ENCODE measurements at places on chromosomes 13 and 19.

GRCh38 chr13:84607261-84608013 is 725.2 kb upstream of the SLITRK1 start:
- DNase-seq: no peak

DNA sequence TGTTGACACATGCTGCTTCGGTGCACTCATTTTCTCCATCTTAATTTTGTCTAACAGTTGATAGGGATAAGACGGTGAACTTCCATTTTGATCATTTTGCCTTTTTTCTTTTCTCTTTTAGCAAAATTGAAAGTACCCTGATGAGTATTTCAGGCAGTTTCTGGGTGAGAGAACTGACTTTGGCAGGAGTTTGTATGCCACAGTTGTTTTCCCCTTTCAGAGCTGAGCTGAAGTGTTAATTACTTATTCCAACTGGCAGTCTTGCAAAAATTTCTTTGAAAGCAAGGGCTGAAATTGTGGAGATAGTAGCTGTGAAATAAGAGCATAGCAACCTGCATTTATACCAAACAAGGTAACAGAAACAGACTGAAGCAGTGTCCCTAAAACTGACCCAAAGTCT is 180.2 kb downstream of the SLITRK5 start:
- DNase-seq: no peak

DNA sequence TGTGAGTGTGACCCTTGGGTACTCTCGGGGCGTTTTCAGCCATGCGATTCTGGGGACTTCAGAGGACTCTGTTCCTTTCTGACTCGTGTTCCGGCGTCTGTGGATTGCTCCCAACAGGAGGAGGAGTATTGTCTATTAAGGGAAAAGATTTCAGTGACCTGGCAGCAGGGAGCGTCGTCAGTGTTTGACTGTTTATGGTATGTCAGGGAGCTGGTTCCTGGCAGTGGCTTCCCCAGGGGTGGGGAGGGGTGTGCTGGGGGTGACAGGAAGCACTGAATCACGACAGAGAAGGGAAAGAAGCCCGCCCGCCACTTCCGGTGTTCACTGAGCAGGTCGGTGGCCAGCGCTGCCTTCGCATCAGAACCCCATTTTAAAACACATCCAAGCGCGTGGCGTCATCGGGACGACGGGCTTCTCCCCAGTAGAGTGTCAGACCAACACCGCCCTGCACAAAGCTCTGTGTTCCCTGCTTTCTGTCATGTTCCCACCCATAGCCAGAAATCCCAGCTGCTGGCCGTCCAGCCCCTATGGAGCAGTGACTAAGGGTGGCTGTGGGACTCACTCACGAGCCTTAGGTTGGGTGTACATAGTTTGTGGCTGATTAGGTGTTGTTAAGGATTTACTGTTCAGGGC is 33.8 kb downstream of the COL4A2 start:
- no peak for DNase-seq

DNA sequence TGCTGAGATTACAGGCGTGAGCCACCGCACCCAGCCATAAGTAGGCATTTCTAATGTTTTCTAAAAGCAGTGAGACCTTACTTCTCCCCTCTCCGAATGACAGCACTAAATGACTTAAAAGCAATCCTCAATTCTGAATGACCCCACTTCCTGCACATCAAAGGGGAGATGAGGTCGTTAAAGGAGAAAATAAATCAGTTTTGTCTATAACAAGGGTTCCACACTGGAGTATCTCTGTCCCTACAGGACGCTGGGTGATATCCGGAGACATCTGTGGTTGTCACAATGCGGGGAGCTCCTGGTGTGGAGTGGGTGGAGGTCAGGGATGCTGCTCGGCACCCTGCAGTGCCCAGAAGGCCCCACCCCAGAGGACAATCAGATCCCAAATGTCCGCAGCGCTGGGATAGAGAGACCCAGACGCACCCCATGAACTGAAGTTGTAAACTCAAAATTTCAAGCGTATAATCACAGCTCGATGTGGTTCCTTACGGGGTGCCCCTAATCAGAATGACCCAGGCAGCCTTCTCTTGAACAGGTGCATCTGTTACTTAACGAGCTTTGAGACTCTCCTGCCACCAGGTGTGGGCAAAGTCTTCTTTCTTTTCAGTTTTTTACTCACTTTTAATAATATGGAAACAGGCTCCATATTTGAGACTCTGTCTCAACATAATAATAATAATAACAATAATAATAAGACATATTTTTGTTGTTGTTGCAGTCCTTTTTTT is 2.9 kb downstream of the GNG7 start:
- DNase-seq: no peak

DNA sequence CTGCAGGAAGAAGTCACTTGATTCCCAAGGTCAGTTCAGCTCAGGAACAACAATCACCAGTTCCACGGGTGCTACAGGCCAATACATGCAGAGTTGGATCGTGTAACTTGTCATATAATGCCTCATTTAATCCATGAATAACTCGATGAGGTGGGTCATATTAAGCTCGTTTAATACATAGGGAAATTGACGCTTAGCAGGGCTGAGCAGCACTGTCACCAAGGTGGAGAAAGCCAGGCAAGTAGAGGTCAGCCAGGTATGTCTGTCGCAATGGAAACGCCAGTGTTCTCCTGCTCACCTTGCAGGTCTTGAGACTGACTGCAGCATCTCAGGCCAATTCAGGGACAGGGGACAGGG is 52.3 kb downstream of the CCDC70 start:
- DNase-seq: no peak

GRCh38 chr13:29925457-29926097 is 75.2 kb upstream of the UBL3 start:
- no peak for DNase-seq

GRCh38 chr19:46902402-46902766 is 41.6 kb downstream of the ARHGAP35 start:
- DNase-seq: no peak

DNA sequence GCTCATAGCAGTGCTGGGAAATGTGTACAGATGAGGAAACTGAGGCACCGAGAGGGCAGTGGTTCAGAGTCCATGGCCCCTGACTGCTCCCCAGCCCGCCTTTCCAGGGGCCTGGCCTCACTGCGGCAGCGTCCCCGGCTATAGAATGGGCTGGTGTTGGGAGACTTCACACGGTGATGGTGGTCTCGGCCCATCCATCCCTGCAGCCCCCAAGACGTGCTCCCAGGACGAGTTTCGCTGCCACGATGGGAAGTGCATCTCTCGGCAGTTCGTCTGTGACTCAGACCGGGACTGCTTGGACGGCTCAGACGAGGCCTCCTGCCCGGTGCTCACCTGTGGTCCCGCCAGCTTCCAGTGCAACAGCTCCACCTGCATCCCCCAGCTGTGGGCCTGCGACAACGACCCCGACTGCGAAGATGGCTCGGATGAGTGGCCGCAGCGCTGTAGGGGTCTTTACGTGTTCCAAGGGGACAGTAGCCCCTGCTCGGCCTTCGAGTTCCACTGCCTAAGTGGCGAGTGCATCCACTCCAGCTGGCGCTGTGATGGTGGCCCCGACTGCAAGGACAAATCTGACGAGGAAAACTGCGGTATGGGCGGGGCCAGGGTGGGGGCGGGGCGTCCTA is 15.9 kb downstream of the LDLR start:
- no peak for DNase-seq

- peak; percentile 43 for DNase-seq
These were observed 843 bp downstream of the ANO8 start for GRCh38 chr19:17333611-17334413.

DNA sequence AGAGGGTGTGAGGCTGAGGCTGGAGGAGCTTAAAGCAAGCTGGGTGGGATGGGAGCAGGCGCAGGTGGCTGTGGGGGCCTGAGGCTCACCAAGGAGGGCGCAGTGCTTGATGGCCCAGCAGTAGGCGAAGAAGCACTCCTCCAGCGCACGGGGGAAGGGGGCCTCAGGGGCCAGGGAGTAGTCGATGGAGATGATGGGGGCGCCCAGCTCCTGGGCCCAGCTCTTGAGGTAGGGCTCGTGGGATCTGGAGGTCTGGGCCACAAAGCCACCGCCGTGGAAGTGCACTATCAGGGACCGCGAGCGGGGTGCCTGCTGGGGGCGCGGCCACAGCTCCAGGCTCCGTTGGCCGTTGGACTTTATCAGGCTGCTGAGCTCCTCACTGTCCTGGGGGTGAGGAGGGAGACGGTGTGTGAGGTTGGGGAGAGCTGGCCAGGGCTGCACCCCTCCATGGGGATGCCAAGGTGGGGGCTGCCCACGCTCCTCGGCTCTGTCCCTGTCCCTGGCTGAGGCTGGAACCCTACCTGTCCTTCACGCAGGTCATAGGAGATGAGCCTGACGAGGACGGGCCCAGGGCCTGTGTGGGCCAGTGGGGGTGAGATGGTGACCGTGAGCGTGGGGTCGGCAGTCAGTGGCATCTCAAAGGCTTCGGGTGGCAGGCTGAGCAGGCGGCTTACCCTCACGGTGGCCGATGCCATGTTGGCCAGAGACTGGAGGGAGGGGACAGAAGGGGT is 17.2 kb upstream of the CNFN start:
- DNase-seq: no peak

DNA sequence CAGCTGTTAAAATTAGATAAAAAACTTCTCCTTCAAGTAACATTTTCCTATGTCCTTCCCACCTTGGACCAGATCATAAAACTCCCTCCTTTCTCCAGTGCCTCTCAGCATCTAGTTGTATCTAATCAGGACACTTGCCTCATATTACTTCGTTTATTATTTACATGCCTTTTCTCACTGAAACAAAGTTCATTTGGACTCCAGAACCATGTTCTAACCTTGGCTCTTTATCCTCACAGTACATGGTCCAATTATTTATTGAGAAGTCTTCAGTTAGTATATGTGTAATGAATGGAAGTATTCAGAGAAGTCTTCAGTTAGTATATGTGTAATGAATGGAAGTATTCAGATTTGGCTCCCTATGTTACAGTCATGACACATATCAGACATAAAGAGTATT is 342.7 kb downstream of the OXGR1 start:
- no peak for DNase-seq

DNA sequence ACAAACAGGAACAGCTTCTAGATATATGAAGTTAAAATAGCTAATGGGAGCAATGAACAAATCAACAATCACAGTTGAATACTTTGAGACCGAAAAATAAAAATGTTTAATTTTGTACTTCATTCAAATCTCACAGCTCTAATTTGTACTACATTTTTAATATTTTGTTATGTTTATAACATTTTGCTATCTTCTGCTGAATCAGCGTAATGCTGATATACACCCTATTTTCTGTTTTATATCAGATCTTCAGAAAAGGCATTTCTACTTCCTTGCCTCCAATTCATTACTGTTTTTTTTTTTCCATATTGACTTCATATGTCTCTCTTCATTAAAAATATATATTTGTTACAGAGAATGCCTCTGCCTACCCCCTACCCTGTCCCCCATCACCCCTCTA is 27.9 kb upstream of the GPR183 start:
- DNase-seq: no peak

DNA sequence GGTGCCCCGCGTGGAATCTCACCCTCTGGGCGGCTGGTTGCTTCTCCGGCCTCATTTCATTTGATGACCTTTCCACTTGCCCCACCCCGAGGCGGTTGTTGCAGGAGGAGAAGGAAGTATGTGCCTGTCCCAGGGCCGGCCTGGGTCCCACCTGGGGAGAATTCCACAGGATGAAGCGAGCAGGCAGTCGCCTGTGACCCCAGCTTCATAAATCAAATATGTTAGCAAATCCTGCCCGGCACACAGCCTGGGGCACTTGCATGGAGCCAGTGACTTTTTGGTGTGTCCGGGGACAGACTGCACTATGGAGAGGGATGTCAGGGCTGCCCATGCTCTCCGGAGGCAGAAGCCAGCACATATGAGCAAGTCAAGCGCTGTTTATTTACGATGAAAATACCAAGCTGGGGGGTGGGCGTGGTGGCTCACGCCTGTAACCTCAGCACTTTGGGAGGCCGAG is 19.7 kb upstream of the ZBTB7A start:
- no peak for DNase-seq

DNA sequence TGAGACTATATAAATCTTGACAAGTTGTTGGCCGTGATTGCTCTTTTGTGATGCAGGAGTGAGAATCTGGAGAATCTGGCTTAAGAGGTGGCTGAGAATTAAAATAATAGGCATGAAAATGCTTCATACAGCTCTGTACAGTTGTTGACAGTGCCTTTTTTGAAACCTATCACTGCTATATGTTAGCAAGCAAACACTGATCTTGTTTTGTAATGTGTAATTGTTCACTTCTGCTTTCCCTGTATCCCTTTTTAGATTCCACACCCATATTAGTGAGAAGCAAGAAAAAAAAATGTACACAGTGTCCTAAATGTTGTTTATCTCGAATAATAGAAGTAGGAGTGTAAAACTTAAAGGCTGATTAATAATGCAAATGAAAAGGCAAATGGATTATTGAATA is 31.1 kb downstream of the ITM2B start:
- no peak for DNase-seq

- no peak for DNase-seq
These were observed 45.7 kb upstream of the RNF113B start for GRCh38 chr13:98222816-98223215.

- no peak for DNase-seq
These were observed 7.5 kb upstream of the NFIX start for GRCh38 chr19:12987781-12988180.

- no peak for DNase-seq
These were observed 5.2 kb downstream of the PRMT1 start for GRCh38 chr19:49682274-49682673.

DNA sequence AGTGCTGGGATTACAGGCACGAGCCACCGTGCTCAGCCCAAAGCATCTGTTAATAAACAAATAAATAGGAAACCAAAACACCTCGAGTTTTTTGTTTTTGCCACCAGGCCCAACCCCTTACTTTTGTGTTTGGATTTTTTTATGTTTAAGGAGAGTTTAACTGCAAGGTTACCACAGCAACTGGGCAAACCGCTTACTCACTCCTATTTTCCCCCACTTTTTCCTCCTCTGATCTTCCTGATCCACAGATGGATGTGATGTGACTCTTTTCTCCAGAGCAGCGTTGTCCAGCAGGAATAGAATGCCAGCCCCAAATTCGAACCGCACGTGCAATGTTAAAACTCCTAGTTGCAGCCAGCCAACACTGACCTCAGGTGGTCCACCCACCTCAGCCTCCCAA is 2.1 kb upstream of the PNMA8B start:
- DNase-seq: no peak

DNA sequence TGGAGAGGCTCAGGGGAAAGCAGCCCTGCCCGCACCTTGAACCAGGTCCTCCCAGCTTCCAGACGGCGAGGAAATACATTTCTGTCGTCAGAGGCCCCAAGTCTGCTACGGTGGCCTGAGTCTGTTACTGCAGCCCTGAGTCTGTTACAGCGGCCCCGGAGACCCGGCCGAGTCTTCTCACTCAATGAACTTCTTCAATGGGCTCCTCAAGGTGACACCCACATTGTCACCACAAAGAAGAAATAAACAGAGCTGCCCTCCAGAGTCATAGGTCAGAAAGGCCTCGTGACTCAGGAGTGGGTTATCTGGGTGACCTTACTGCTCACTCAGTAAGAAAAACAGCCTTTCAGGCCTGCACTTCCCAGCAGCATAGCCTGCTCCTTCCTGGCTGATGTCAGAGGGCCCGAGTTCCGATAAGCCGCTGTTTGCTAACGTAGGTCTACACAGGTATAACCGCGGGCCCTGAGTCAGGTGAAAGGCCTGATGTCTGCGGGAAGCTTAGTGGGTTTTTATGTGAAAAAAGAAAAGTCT is 66.9 kb upstream of the TM9SF2 start:
- no peak for DNase-seq

All from dorsolateral prefrontal cortex (tissue), 122 donors.